ENCODE measurements at places on chromosomes 7 and 10. TPM values are rescaled to one million over a fixed set of nuclear protein-coding genes. Genes with fewer than 3 reads are reported as not detected.

Gene ITGA8
- 0.88 TPM for total RNA-seq

Gene DHX32
- total RNA-seq: 22.5 TPM

Gene AASS
- 11.2 TPM for total RNA-seq

DNA sequence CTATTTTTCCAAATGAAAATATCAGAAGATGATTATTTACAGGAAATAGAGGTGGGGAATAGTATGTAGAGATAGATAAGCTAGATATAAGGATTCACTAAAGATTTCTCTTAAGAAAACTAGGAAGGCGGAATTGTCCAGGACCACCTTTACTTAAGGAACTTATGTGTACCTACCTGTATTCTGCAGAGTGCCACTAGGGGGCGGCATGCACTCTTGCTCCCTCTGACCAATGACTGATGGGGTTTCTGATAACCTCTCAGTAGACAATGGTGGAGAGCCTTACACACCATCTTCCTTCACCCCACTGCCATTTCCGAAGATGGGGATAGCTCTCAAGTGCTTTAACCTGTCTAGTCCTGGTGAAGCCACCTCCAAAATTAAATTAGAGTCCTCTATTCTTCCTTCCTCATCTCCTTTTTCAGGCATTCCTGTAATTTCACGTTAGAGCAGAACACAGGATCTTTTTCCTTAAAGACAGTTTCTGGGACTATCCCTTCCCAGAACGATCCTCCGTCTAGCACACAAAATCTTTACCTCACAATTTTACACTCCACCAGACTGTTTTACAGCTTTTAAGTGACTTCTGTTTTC, 453.1 kb downstream of the SORCS1 start:
- ATAC-seq: peak; percentile 75

DNA sequence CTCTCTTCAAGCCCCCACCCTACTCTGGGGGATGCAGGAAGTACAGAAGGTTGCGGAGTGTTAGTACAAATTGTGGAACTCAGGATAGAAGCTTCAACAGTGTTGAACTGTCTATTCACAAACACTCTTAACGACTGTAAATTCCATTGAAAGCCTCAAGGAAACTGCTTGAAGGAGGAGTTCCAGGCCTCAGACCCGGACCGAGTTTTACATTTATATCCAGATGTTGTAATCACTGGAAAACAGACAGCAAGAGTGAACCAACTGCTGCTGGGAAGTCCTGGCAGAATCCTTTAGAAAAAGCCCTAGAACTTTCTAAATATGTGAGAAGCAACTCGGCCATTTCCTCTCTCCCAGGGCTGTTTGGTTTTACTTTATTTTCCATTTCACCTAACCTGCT, 84.1 kb upstream of the LRRC18 start:
- no peak for ATAC-seq

GRCh38 chr10:3095373-3096139, 28.2 kb downstream of the PFKP start:
- ATAC-seq: peak; percentile 75

DNA sequence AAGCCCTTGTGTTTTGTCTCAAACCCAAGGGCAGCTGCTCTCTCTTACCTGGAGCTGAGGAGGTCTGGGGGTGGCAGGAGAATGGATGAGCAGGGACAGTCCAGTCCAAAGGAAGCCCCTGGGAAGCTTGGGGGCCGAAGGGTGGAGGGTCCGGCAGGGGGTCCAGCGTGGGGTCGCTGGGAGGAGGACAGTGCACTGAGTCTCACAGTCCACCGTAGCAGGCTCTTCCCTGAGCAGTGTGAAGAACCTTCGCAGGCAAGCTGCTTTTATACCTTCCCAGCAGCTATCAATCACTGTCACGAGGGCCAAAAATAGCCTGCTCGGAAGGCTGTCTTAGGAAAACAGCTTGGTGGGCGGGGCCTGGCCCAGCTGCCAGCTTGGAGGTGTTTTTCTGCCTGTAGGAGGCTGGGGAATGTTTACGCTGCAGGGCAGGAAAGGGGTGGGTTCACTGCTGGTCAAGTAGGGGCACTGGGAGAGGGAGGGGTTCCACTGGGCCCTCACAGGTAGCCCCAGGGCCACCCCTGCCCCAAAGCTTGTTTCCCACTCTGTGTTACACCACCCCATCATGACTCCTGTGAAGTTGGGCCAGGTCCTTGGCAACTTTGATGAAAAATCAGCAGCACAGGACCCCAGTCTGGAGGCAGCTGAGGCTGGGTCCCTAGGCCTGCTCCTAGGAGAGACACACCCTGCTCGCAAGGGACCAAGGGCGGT, at the start of gene DEPP1:
Gene DEPP1 (minus strand): TSS at position 240 of the 711 bp plus-strand sequence. CDS start 779 bp downstream, outside the sequence.
- peak; percentile 64 for ATAC-seq

DNA sequence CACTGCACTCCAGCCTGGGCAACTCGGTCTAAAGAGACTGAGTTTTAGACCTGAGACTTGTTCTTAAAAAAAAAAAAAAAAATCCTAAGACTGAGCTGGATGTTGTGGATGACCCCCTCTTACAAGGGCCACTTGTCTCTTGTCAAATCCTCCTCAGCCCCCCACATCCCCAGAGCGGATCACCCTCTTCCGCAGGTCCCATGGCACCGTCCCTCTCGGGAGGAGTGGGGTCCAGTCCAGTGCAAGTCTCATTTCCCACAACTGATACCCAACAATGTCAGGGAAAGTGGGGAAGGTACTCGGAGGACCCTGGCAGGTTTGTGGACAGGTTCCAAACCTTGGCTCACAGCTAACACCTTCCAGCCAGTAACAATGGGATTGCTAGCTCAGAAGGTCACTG, 100.3 kb downstream of the ELFN1 start:
- no peak for ATAC-seq

GRCh38 chr7:151614019-151614418, 94.3 kb upstream of the RHEB start:
- no peak for ATAC-seq

DNA sequence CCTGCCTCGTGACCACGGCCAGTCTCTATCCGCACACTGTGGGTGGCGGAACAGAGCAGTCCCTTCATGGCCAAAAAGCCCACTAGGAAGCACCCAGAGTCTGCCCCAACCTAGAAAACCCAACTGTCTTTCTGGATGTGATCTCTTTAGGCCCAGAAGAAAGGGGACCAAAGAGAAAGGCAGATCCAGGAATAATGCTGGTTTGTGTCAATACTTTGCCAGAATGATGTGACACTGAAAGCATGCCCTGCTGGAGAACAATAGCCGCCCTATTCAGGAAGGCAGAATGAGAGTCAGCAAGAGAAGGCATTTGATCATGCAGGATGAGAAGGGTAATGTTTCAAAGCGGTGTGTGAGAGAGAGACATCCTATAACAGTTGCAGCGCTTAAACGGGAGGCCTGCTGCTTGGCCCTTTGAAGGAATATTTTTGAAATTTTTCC, 274.7 kb downstream of the USP6NL start:
- ATAC-seq: peak; percentile 91

GRCh38 chr10:34721208-34721840, 93.8 kb downstream of the PARD3 start:
- ATAC-seq: peak; percentile 49

- no peak for ATAC-seq
These were observed 5.0 kb upstream of the CELF2 start for GRCh38 chr10:11012421-11013295.

GRCh38 chr10:108141064-108141463, 976.6 kb upstream of the SORCS1 start:
- ATAC-seq: no peak

GRCh38 chr10:102112210-102112817, 7.9 kb downstream of the LDB1 start:
- ATAC-seq: no peak

Measured in motor neuron (in vitro differentiated cells).